Stimulated activated CD8-positive, alpha-beta memory T cell treated with anti-CD3 and anti-CD28 coated beads, Interleukin-15, amount 100 ng/mL, for 48 hours (primary cell): ENCODE measurements at places on chromosomes 13 and 19.

DNA sequence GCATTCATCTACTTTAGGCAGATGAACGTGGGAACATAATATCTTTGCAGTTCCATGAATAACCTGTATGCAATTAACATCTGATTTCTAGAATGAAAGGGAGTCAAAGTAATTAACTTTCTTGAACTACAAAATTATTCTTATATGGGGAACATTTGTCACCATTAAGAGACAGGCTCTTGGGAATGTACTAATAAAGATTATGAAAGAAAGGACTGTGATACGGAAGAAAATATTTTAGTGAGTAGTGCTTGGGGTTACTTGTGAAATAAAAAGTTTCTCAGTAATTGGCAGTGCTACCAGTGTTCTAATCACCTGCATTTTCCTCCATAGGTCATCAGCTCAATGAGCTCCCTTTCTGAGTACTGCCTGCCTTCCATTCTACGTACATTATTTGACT, 85.4 kb downstream of the FRY start:
- no peak for DNase-seq

DNA sequence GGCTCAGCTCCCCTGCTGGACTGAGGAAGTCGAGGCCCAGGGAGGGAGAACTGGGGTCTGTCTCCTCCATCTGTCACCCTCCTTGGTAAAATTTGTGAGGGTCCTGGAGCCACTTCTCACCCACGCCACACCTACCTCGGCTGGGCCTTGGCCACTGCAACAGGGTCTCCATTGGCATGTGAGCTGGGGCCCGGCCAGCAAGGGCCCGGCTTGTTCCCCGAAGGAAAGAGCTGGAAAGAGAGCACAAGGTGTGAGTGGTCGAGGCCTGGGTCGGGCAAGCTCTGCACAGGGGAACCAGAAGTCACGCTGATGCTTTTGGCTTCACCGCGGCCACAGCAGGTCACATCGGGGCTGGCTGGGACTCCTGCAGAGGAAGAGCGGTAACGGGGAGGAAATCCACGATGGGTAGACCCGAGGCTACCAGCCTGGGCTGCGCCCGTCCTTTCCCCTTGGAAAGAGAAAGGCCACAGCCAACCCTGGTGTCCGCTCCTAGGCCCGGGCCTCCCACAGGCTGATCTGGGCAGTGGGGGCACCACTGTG, 9.0 kb downstream of the NANOS3 start:
- DNase-seq, result no peak

- DNase-seq, result no peak
Measured at GRCh38 chr13:29125191-29125933, 305.2 kb downstream of the MTUS2 start.

- DNase-seq, result no peak
Measured at GRCh38 chr13:102872131-102872530, 26.3 kb downstream of the ERCC5 start.
